Nephron progenitor cell (in vitro differentiated cells): ENCODE measurements at places on chromosomes 13 and 19.
A peak's percentile ranks its signal among the peaks of the same experiment; 100 is the strongest.

- no peak for DNase-seq
These were observed 1437.7 kb upstream of the PCDH9 start for GRCh38 chr13:68667863-68668262.

DNA sequence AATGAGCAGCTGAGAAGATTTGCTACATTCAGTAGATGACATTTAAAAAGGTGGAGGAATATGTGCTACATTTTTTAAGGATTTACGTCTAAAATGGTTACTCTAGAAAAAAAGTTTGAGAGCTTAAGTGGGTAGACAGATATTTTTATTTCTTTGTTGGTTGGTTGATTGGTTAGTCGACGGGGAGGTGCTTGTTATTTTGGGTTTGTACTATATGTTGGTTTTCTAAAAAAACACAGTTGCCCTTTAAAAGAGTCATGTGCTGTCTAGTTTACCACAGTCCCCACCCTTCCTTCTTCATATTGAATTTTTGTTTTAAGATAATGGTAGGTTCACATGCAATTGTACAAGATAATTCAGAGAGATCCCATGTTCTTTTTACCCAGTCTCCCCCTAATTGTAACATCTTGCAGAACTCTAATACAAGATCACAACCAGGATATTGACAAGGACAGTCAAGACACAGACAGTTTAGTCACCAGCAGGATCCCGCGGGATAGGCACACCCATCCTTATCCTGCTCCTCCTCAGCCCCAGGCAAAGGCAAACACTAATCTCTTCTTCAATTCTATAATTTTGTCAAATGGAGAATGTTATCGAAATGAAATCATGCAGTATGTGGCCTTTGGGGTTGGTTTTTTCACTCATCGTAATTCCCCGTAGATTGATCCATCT, 171.4 kb downstream of the FOXO1 start:
- DNase-seq, result no peak

DNA sequence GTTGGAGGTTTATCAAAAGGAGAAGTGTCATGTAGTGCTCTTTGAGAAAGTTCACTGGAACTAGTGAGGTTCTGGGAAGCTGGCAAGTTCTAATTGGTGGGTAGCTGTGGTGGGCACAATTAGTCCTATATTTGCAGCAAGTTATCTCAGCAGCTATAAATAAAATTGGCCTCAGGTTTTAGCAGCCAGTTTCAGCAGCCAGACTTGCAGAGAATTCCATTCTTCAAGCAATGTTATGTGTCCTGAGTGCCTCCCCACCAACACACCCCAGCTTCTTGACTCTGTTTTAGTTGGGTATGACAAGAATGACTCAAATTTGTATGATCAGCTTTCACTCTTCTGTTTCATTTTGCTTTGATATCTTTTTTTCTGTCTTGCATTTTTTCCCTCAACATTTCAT, 4.7 kb downstream of the IFT88 start:
- DNase-seq, result no peak

- DNase-seq, result no peak
These were observed 41.0 kb downstream of the RFX2 start for GRCh38 chr19:6069268-6069791.

GRCh38 chr13:110471833-110472162, 89.7 kb downstream of the RAB20 start:
- no peak for DNase-seq

DNA sequence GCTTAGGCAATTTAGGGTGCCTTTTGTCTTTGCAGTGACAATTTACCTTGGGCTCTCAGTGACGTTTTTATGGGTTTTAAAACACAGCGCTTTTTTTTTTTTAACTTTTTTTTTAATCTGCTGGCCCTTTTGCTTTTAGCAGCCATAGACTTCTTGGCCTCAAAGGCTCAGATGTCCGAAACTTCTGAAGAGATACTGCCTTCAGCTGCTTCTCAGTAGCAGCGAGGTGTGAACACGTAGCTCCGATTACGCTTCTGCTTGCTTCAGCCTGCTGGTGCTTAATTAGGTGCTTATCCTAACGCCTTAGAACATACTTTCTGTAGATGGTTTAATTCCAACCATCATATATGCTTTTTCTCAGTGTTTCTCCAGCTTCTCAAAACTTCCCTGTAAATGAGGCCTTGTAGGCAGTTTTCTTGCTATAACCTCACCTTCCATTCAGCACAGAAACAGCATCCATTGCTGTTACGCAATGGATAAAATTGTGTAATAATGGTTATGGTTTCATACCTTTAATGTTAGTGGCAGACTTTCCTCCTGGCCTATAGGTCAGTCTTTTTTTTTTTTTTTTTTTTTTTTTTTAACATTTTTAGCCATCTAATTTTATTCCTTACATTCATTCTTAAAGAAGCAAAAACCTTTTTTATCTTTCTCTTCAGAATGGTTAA, 723.9 kb downstream of the GPC5 start:
- peak; percentile 14 for DNase-seq

DNA sequence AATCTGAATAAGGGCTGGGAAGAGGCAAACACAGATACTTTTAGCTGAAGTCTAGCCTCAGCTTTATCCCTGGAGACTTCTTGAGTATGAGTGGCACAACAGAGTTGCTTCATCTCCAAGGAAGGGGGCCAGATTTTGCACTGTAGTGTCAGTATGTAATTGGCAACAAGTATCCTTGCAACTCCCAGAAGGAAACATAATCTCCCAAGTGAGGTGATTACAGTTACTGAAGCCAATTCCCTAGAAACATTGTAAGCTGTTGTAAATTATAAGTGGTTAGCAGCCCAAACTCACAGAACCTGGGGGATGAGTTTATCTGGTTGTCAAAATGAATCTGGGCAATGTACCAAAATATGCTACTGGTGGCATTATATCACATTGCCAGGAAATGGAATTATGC, 2065.7 kb upstream of the PCDH20 start:
- DNase-seq, result no peak

- peak; percentile 76 for DNase-seq
These were observed 2.5 kb downstream of the PRTN3 start for GRCh38 chr19:843180-843835.

- DNase-seq, result no peak
These were observed 118.3 kb upstream of the STARD13 start for GRCh38 chr13:33403807-33404362.

- peak; percentile 60 for DNase-seq
These were observed 7.5 kb upstream of the TSHZ3 start for GRCh38 chr19:31356587-31357314.

DNA sequence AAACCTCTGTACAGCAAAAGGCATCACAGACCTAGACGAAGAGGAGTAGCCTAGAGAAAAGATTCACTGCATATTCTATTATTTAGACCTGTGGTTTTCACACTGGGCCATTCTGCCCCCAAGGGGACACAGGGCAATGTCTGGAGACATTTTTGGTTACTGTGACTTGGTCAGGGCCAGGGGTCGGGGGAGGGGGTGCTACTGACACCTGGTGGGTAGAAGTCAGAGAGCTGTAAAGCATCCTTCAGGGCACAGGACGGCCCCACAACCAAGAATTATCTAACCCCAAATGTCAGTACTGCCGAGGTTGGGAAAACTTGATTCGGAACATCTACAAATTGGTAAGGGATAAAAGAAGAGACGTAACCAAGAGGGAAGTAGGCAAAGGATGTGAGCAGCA, 11.3 kb downstream of the ELAVL1 start:
- DNase-seq, result no peak

DNA sequence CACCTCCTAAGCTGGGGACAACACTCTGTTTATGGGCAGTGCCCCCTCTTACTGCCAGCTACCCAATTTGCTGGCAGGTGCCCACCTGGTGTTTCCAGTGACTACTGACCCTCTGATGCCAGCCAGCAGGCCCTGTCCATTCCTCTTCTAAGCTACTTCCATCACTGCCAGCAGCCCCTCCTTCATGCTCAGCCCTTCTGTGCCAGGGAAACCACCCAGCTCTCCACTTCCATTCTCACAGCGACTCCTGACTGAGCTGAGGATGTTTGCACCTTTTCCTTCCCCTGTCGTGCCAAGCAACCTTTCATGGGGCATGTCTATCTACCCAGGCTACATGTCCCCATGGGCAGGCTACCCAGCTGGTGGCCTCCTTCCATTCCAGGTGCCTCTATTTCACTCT, 24.0 kb upstream of the ZNF492 start:
- no peak for DNase-seq

GRCh38 chr13:97425590-97425989, 8.4 kb upstream of the RAP2A start:
- no peak for DNase-seq

GRCh38 chr13:87810391-87810801, 139.2 kb downstream of the SLITRK5 start:
- DNase-seq, result peak; percentile 8

- no peak for DNase-seq
These were observed 2.9 kb upstream of the CD70 start for GRCh38 chr19:6593651-6594416.

- DNase-seq, result no peak
These were observed 31.3 kb upstream of the LSM14A start for GRCh38 chr19:34141025-34141424.

DNA sequence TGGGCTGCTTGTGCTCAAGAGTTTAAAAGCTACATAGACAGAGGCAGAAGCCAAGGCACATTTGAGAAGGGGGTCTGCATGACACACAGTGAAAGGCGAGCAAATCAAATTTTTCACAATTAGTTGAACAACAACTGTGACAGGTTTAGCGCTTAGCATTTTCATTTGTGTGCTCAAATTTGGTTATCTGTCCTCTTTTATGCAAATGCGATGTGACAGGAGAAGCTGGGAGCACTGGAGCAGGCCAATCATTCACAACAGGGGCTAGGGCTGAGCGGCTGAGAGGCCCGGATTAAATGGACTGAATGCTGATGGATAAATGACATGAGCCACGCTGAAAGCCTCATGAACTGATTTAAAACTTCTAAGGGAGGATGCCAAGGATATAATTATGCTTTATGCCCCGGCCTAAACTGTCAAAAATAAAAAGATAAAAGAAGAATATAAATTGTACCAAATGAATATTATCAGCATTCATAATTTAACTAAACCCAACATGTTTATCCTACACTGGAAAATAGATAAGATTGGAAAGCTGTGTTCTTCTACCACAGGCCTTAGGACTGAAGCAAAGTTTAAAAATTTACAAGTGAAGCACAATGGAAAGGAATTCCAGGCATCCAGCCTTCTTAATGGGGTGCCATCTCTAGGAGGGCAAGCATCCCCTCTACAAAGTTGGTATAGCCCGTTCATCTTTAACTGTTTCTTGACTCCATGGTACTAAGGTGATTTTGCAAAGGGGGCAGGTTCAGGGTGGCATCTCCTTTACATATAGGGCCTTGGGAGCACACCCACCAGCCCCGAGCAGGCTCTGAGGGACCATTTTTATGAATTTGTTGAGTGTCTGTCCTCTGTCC, 117.9 kb downstream of the RBM26 start:
- DNase-seq, result no peak

DNA sequence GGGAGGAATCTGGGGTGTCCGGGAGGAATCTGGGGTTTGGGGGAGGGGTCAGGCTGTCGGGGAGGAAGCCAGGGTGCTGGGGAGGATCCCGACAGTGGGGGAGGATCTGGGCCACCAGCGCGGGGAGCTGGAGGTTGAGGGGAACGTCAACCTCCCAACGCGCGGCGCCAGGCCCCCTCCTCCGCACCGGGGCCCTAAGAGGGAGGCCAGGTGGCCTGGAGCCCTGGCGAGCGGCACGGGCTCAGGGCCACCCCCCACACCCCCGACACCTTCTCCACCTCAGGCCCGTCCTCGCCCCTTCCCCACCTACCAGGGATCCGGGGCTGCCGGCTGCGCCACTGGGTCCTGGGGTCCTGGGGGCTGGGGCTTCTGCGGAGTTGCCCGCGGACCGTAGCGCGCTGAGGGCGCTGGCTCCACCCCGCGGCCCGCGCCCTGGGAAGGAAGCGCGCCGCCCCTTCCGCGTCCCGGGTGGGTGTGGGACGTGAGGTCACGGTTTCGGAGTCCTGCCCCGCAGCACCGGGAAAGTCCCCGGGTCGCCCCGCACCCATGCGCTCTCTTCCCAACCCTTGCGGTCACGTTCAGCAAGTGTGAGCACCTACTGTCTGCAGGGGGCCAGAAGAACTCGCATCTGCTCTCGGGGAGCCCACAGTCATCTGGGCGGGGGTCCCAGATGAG, at the start of gene TICAM1:
Gene TICAM1 (minus strand): TSS at position 409 of the 675 bp plus-strand sequence. CDS start 13,335 bp downstream, outside the sequence.
- peak; percentile 40 for DNase-seq

GRCh38 chr13:39684531-39685137, 29.2 kb downstream of the COG6 start:
- DNase-seq, result no peak
